H9 (cell line): ENCODE measurements at places on chromosomes 6 and 20.

GRCh38 chr20:47355489-47356219 lies 845 bp downstream of the ZMYND8 start:
- H3K27ac ChIP-seq, result peak overlapping the region; percentile 94
- no peak for DNase-seq
- peaks cover 7% of the 10 kb centered on the region; the same call in 2 of the 3 replicates for H3K36me3 ChIP-seq

- peak overlapping the region; percentile 29; the same call in 1 of the 3 replicates for H3K4me3 ChIP-seq
- no peak for DNase-seq
- H3K27ac ChIP-seq, result no peak overlapping the region
- H3K27me3 ChIP-seq, result peaks cover 77% of the 10 kb centered on the region
- H3K36me3 ChIP-seq, result no peaks in the 10 kb centered on the region
Measured at GRCh38 chr6:1379788-1380147, 9.6 kb upstream of the FOXF2 start.

GRCh38 chr6:67160820-67161219 lies 1453.8 kb upstream of the EYS start:
- peaks cover 17% of the 10 kb centered on the region for H3K36me3 ChIP-seq
- H3K27me3 ChIP-seq, result no peaks in the 10 kb centered on the region
- no peak for DNase-seq
- H3K4me3 ChIP-seq, result no peak overlapping the region
- H3K4me1 ChIP-seq, result no peaks in the 10 kb centered on the region

- no peaks in the 10 kb centered on the region for H3K27me3 ChIP-seq
- H3K4me3 ChIP-seq, result no peak overlapping the region
- H3K27ac ChIP-seq, result no peak overlapping the region
- peaks cover 2% of the 10 kb centered on the region for H3K36me3 ChIP-seq
- H3K4me1 ChIP-seq, result no peaks in the 10 kb centered on the region
- DNase-seq, result no peak
Measured at GRCh38 chr6:15715060-15715459, 52.2 kb upstream of the DTNBP1 start.

GRCh38 chr20:3812975-3813847 lies 7.1 kb upstream of the AP5S1 start:
- DNase-seq, result no peak
- H3K4me3 ChIP-seq, result no peak overlapping the region
- no peaks in the 10 kb centered on the region; the same call in 1 of the 2 replicates for H3K4me1 ChIP-seq
- H3K36me3 ChIP-seq, result no peaks in the 10 kb centered on the region; the same call in 2 of the 3 replicates

- H3K4me3 ChIP-seq, result no peak overlapping the region
- no peaks in the 10 kb centered on the region for H3K36me3 ChIP-seq
- no peaks in the 10 kb centered on the region for H3K4me1 ChIP-seq
Measured at GRCh38 chr6:15804164-15805154, 141.6 kb upstream of the DTNBP1 start.

- H3K27ac ChIP-seq, result no peak overlapping the region
- peaks cover 37% of the 10 kb centered on the region for H3K36me3 ChIP-seq
- H3K4me3 ChIP-seq, result no peak overlapping the region
- no peak for DNase-seq
- H3K4me1 ChIP-seq, result no peaks in the 10 kb centered on the region
- H3K27me3 ChIP-seq, result no peaks in the 10 kb centered on the region
Measured at GRCh38 chr6:140627002-140627401, 1252.6 kb upstream of the CITED2 start.
